Stimulated activated CD8-positive, alpha-beta memory T cell treated with anti-CD3 and anti-CD28 coated beads, Interleukin-15, amount 100 ng/mL, for 48 hours (primary cell): ENCODE measurements at places on chromosomes 1 and 21.

DNA sequence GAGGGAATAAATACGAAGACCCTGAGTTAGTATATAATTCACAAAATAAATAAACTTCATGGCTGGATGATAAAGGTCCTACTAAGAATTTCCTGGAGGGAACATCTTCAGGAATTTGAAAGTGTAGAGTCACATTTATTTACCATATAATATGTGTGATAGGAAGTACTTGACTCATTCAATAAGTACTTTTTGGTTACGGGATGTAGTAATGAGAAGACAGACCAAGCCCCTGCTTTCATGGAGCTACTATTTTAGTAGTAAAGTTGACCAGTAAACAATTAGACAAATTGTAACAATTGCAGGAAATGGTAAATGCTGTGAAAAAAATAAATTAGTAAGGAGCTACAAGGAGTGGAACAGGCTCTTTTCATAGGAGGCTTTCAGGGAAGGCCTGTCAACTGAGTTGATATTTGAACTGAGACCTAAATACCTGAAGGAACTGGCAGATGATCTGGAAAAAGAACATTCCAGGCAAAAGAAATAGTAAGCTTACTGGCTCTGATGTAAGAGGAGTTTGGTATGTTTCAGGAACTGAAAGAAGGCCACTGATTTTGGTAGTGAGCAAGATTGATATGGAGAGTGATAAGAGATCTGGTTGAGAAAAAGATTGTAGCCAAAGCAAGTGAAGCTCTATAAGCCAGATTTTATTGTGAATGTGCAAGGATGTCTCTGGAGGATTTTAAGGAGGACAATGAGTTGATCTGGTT is 36.2 kb downstream of the CAMSAP2 start:
- DNase-seq = no peak

DNA sequence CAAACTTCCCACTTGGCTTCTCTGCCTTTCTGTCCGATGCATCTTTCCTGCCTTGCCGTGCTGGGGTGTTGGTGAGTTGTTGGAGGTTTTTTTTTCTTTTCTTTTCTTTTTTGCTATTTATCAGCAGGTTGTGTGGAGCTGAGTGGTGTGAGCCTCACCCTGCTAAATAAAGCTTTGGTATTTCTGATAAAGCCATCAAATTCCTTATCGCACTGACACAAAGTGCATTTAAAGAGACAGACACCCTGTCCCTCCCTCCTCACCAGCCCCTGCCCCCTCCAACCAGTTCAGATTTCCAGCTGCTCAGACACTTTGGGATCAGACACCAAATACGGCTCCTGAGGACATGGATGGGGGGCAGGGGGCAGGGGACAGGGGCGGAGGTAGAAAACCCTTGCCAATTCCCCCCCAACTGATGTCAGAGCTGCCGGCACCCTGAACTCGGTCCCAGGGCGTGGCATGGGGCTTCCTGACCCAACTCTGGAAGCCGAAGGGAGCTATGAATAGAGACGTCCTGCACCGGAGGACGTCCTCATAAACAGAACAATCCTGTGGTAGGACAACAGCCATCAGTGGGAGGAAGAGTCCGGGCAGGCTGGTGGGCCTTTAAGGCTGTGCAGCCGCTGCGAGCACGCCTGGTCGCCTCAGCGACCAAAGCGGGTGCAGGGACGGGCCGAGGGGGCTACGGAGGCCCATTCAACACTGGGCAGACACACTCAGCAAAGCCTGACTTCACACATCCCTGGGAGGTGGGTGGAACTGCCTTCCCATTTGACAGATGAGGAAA is 79.0 kb downstream of the CASZ1 start:
- DNase-seq = no peak

GRCh38 chr1:32702599-32703478 is at the start of gene SYNC:
TSS of gene SYNC (minus strand) at chr1:32702770. CDS start at chr1:32702660, 110 bp downstream.
- no peak for DNase-seq

GRCh38 chr1:185157599-185158412 is 839 bp downstream of the SWT1 start:
- DNase-seq = no peak

DNA sequence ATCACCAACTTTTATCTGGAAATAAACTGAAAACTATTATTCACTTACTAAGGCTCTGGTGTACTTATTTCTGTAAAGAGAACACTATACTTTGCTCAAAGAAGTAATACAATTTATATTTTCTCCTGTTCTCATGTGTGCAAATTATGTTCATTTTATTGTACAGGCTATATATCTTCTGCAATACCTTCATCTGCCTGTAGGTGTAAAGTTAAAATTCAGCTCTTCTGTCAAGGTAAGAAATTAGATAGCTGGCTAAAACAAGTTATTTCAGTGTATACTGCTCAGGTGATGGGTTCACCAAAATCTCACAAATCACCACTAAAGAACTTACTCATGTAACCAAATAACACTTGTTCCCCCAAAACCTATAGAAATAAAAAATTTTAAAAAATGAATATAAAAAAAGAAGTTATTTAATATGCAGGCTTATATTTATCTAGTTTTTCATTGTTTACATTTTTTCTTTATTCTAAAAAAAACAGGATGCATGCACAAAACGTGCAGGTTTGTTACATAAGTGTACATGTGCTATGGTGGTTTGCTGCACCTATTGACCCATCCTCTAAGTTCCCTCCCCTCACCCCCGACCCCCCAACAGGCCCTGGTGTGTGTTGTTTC is 81.5 kb downstream of the PTGER3 start:
- no peak for DNase-seq

GRCh38 chr21:46606427-46606813 is 1.5 kb upstream of the S100B start:
- DNase-seq = no peak

- DNase-seq = no peak
Measured at GRCh38 chr1:25616987-25617624, 515 bp downstream of the MAN1C1 start.

GRCh38 chr21:44378646-44379514 is 25.5 kb downstream of the TRPM2 start:
- DNase-seq = no peak

DNA sequence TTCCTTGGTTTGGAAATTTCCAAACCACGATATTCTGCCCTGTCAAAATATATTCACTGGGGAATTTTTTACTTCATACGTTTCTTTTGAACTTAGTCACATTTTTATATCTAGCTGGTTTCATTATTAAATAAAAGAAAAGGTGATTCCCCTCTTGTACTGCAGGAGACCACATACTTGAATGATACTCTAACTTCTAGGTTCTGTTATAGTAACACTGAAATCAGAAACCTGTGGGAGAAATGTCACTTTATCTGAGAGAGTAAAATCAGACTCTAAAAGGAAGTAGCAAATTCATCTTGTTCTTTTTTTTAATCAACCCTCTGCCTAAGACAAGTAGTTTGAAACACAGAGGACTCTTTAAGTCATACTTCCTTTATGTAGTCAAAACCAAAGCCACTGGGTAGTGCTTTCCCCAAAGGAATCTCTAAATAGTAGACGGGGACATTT is 34.4 kb downstream of the MRPL39 start:
- no peak for DNase-seq

DNA sequence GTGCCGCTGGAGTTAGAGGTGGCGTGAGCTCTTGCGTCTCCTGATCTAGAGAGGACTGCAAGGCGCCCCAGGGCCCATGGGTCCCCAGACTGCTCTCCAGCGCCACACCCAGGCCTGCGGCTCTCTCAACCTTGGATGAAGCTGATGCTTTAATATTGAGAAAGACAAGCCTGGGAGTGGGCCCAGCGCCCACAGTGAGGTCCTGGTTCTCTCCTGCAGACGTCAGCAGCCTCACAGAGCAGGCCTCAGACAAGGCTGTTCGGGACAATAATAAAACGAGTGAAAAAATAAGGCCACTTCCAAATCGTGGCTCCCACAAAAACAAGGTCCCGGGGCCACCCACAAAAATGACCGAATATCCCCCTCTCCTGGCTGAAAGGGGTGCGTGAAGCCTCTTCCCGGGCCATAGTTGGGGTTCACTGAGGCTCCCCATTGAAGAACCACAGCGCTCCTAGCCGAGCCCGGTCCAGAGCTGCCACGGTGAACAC is 6.0 kb upstream of the DNMT3L start:
- DNase-seq = no peak

- DNase-seq = no peak
Measured at GRCh38 chr1:41515131-41515678, 30.7 kb upstream of the EDN2 start.

- no peak for DNase-seq
Measured at GRCh38 chr21:45030682-45031570, 43.5 kb upstream of the ADARB1 start.

GRCh38 chr1:248818505-248819374 is 7.0 kb downstream of the SH3BP5L start:
- no peak for DNase-seq
